ENCODE measurements at places on chromosomes 2 and 18.

DNA sequence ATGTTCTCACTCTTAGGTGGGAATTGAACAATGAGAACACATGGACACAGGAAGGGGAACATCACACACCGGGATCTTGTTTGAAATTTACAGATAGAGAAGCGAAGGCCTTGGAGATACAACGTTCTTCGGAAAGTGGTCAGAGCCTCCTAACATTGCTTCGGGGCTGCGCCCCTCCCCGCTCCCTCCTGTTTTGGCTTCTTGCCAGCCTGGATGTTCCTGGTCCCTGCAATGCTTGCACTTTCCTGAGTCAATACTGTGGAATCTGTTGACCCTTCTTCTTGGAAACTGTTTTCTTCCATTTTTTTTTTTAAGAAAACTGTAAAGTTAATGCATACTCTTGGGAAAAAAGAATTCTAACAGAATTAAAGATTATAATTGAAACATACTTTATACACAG, 360.8 kb downstream of the SOCS6 start:
- no peak for DNase-seq

GRCh38 chr2:215931256-215931903, 82.0 kb downstream of the MREG start:
- peak; percentile 24 for DNase-seq

- DNase-seq: no peak
These were observed 140.5 kb downstream of the SRBD1 start for GRCh38 chr2:45470531-45470930.

GRCh38 chr18:12455496-12455895, 47.8 kb downstream of the PRELID3A start:
- DNase-seq: no peak

- no peak for DNase-seq
These were observed 1131.2 kb downstream of the TSN start for GRCh38 chr2:122886479-122887145.

GRCh38 chr2:192099742-192100141, 95.0 kb downstream of the TMEFF2 start:
- DNase-seq: no peak

GRCh38 chr2:65754219-65754618, 321.8 kb upstream of the SPRED2 start:
- no peak for DNase-seq

DNA sequence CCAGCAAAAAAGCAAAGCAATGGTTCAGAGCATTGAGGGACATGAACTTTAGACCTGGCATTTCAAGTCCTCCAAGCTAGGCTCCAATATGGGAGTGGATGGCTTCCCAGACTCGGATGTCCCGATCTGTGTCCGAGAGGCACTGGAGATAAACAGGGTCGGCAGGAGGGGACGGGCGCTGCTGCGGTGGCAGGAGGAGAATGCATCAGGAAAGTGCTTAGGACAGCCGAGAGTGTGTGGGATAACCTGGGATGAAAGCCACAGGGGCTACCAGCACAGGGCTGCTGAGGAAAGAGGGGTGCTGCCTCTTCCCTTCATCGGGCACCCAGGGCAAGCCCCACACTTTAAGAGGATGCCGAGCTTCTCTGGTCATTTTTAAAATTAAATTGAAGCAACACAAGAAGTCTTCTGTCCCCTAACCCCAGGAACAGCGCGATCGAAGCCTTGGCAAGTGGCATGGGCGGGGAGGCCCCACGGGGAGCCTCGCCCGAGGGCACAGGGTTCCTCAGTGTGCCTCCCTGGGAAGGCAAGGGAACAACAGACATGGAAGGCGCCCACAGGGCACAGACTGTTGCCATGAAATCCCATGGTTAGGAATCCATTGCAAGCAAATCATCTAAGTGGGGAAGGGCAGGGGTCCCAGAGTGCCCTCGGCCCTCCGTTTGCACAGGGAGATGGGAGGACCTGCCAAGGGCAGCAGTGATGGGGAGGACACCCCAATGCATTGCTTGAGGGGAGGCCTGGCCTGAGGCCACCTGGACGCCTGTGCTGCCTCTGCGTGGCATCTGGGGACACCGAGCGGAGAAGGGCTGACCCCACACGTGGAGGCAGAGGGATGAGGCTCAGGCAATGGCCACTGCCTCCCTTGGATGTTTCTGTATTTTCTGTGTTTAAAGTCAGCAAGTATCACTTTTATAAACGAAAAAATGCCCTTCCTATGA, 78.5 kb upstream of the GPC1 start:
- DNase-seq: no peak

DNA sequence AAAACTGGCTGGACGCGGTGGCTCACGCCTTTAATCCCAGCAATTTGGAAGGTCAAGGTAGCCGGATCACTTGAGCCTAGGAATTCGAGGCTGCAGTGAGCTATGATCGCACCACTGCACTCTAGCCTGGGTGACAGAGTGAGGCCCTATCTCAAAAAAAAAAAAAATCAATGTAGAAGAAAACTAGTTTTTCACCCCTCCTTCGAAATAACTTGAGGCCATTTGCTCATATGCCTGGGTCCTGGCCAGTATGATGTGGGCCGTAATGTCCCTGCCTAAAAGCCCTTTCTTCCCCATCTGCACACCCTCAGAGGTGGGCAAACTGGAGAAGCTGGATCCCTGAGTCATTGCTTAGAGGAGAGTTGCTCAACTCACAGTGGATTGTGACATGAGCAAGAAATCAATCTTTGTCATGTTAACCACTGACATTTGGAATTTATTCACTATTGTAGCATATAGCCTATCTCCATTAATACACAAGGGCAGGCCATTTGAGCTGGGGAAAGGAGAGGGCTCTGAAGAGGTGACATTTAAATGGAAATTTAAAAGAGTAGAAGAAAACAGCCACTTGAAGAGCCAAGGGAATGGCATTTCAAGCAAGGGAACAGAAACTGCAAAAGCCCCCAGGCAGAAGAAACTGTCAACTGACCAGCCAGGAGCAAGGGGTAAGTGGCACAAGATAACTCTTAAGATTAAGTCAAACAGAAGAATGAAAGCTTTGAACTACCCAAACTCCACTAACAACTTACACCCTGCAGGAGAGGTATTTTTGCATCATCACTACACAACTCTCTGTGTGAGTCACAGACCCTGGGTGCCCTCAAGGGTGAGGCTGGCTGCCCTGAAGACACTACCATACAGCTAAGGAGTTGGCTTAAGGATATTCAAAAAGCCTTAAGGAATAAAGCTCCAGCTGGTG, 7.6 kb upstream of the METTL21A start:
- DNase-seq: no peak

DNA sequence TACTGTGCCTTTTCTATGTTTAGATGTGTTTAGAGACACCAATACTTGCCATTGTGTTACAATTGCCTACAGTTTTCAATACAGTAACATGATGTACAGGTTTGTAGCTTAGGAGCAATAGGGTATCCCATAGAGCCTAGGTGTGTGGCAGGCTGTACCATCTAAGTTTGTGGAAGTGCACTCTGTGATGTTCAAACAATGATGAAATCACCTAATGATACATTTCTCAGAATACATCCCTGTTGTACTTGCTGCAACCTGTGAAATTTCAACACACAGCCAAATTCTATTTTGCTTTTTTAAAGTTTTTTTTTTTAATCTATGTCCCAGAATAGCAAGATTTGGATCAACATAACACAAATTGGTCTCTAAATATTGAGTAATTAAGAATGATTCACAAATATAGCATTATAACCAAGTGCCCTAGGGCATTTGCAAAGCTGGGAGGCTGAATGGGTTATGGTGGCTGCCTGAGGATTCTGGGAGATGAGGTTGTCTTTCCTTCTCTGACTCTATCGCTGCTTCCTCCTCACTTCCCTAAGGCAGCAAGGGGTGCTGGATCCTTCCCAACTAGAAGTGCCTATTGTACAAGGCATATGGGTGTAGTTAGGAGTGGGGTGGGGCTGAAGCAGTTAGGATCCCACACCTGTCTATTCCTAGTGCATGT, 78.3 kb downstream of the SKA1 start:
- no peak for DNase-seq

- DNase-seq: no peak
These were observed 152.8 kb downstream of the BCL11A start for GRCh38 chr2:60400462-60401246.

- no peak for DNase-seq
These were observed 41.5 kb downstream of the ODC1 start for GRCh38 chr2:10406491-10407188.

- DNase-seq: no peak
These were observed 7.9 kb upstream of the INPP4A start for GRCh38 chr2:98436734-98437133.

DNA sequence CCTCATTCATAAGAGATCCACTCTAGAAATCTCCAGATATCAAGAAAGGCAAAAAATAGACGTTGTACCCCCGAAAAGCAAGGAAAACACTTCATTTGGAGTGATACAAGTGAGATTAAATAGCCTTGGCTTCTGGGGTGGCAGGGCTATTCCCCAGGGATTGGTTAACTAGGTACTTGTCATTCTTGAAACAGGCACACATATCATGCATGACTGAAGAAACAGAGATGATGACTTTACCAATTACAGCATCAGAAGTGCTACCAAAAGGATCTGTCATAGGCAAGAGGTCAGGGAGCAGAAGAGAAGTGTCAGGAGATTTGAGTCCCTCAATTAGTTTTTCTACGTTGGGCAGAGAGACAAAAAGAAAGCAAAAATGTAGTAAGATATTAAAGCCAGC, 45.2 kb upstream of the NFU1 start:
- DNase-seq: no peak

GRCh38 chr2:204339212-204339715, 206.0 kb upstream of the PARD3B start:
- DNase-seq: no peak

- no peak for DNase-seq
These were observed at the start of gene SDC1 for GRCh38 chr2:20224716-20225293. Gene SDC1, minus strand, starts transcription at chr2:20225130. Its CDS starts 263 bp downstream, at chr2:20224867.

DNA sequence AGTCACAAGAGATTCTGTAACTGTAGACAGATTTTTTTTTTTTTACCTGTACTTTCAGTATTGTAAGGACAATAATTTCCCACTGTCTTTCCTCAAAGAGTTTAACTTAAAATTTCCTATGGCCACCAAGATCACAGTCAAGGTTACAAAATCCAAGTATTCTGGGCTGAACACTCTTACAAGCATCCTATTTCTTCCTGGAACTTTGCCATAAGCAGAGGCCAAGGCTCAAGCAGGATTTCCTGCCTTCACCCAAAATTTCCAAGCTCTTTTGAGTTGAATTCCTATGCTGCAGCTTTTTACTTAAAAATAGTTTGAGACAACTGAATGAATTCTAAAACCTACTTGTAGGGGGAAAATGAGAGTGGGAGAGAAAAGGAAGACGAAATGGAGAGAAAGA, 299.4 kb downstream of the ZNF516 start:
- no peak for DNase-seq

DNA sequence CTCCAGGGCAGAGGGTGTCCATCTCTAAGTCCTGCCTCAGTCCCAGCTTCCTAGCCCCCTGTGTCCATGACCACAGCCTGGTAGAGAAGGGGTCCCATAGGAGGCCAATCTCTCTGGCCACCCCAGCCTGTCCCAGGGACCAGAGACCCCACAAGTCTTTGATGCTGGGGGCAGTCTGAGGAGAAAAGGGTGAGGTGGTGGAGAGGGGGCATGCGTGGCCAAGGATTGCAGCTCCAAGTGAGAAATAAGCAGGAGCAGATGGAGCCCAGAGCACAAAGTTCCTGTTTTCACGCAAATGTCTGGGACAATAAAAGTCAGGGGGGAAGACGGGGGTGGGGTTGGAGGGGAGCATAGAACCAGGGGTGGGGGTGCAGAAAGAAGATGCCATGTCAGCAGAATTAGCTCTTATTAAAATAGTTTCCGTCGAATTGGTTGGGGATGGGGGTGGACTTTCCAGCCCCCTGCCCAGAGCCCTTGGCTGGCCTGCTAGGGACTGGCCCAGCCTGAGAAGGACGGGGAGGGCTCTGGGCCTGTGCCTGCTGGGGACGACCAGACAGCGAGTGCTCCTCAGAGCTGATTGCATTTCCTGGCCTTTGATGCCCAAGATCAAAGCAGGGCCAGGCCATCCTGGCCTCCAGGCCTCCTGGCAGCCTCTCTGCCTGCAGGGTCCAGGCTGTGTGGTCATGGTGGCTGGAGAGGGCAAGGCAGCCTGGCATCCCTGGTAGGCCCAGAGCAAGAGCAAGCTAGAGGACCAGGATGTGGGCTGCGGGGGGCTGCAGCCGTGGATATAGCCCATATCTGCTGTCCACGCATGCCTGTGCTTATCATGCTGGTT, 337.1 kb downstream of the DYSF start:
- DNase-seq: no peak

DNA sequence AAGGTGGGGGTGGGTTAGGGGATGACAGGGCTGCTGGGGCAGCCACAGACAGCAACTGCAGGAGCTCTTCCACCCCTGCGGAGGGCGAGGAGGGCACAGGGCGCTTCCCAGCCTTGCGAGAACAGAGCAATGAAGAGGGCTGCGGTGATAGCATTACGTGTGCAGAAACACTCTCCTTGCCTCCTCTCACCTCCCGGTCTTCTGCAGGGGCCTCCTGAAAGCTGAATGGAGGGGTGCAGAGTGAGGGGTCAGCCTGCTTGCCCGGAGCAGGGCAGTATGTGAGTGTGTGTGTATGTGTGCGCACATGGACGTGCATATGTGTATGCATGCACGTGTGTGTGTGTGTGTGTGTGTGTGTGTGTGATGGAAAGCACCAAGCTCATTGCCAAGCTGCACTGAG, 29.5 kb upstream of the IL1R2 start:
- DNase-seq: no peak

GRCh38 chr18:47793609-47794008, 136.8 kb downstream of the SMAD2 start:
- no peak for DNase-seq

GRCh38 chr2:238247002-238247822, 7.4 kb upstream of the HES6 start:
- DNase-seq: no peak

- DNase-seq: no peak
These were observed 29.9 kb upstream of the NT5DC4 start for GRCh38 chr2:112690853-112691401.

GRCh38 chr2:238406998-238407285, 19.8 kb upstream of the ASB1 start:
- no peak for DNase-seq

DNA sequence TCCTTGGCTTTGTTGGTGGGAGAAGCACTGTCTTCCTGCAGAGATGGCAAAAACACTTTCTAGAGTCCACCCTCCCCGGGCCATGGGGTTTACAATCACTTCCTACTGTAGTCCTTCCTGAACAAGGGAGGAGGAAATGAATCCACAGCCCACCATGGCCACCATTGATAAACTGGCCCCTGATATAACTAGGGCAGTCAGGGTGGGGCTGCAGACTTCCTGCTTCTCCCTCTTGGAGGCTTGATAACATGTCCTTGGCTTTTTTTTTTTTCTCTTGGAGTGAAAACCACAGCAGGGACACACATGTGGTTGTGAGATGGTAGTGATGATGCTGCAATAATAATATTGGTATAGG, 437.8 kb downstream of the ZNF521 start:
- no peak for DNase-seq

- DNase-seq: no peak
These were observed 15.5 kb upstream of the CCDC195 start for GRCh38 chr2:224731665-224732064.

All from activated CD4-positive, alpha-beta T cell treated with anti-CD3 and anti-CD28 coated beads for 24 hours (primary cell).